Posterior vena cava (tissue), 2 donors: ENCODE measurements at places on chromosomes 5 and 9. TPM values are rescaled to one million over a fixed set of nuclear protein-coding genes. Genes with fewer than 3 reads are reported as not detected.

TMEM232 gene
- 2.4 TPM for total RNA-seq

EDIL3 gene
- 143 TPM for total RNA-seq

MELK gene
- total RNA-seq: 0.88 TPM

BHMT2 gene
- 36.3 TPM for total RNA-seq

TAF11L11 gene
- not detected for total RNA-seq

MYO10 gene
- total RNA-seq: 8.5 TPM

MAN2A1 gene
- total RNA-seq: 44.5 TPM

CEL gene
- 2.8 TPM for total RNA-seq

TMC1 gene
- total RNA-seq: 0.69 TPM

LRRTM2 gene
- 0.10 TPM for total RNA-seq

RAB3C gene
- total RNA-seq: 11.7 TPM

NRG2 gene
- total RNA-seq: 0.90 TPM

UBE2QL1 gene
- 3.3 TPM for total RNA-seq

PCDHB4 gene
- 4.1 TPM for total RNA-seq

PCDHB16 gene
- total RNA-seq: 3.0 TPM

NMUR2 gene
- not detected for total RNA-seq
